Activated CD8-positive, alpha-beta memory T cell treated with anti-CD3 and anti-CD28 coated beads for 1 hour (primary cell): ENCODE measurements at places on chromosomes 2 and 18.

DNA sequence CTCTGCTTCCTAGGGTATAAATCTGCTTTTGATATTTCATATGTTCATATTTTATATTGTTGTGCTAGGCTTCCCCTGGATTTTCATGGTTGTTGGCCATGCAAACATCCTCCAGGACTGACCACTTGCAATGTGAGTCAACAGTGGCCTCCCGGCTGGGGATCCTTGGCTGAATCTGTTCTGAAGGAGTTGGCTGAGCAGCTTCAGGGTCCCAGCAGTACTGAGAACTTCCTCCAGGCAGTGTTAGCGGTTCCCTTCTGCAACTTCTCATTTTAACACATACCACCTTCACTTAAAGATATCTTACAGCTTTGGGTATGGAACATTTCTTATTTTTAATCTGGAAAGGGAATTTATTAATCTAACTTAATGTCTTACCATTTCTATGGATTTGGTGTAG lies 122.1 kb downstream of the DTNB start:
- no peak for DNase-seq

- DNase-seq: no peak
These were observed 1768.2 kb downstream of the SUCLG1 start for GRCh38 chr2:82690757-82691411.

GRCh38 chr2:181944914-181945291 lies 40.8 kb upstream of the PPP1R1C start:
- DNase-seq: no peak

- no peak for DNase-seq
These were observed 132.8 kb downstream of the ARHGAP15 start for GRCh38 chr2:143261986-143262385.

- DNase-seq: peak; percentile 92
These were observed at the start of gene GCA for GRCh38 chr2:162343824-162344616. GCA (plus strand) TSS chr2:162344132; CDS start chr2:162344249, 117 bp downstream.

GRCh38 chr18:2981212-2981728 lies 31.7 kb downstream of the LPIN2 start:
- DNase-seq: no peak

DNA sequence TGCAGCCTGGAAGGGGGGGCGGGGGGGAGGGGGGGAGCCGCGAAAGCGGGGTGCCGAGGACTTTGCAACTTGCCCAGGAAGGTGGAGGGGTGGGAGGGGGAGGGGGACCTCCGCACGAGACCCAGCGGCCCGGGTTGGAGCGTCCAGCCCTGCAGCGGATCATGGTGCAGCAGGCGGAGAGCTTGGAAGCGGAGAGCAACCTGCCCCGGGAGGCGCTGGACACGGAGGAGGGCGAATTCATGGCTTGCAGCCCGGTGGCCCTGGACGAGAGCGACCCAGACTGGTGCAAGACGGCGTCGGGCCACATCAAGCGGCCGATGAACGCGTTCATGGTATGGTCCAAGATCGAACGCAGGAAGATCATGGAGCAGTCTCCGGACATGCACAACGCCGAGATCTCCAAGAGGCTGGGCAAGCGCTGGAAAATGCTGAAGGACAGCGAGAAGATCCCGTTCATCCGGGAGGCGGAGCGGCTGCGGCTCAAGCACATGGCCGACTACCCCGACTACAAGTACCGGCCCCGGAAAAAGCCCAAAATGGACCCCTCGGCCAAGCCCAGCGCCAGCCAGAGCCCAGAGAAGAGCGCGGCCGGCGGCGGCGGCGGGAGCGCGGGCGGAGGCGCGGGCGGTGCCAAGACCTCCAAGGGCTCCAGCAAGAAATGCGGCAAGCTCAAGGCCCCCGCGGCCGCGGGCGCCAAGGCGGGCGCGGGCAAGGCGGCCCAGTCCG lies 540 bp downstream of the SOX11 start:
- no peak for DNase-seq

DNA sequence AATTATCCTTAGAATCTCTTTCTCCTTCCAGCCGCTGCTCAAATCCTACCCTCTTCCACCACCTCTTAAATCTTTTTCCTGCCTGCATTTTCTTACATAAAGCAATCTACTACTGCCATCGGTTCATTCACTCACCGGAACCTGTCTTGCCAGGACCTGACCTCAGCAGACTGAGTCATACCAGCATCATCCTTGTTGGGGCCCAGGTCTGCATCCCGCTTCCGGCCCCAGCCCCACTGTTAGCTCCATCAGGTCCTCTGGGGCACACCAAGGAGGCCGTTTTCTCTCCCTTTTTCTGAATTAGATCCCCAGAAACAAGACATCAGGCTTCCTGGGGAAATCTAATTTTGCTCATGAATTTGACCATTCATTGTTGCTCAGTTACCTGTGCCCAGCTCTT lies 42.7 kb upstream of the TGFA start:
- DNase-seq: no peak

GRCh38 chr18:9066817-9067306 lies 35.6 kb upstream of the NDUFV2 start:
- DNase-seq: no peak

GRCh38 chr2:55133467-55134315 lies 83.4 kb upstream of the RTN4 start:
- no peak for DNase-seq
